ENCODE measurements at places on chromosomes 1 and 21. TPM values are rescaled to one million over a fixed set of nuclear protein-coding genes. Genes with fewer than 3 reads are reported as not detected.
A peak's percentile ranks its signal among the peaks of the same experiment; 100 is the strongest.

DNA sequence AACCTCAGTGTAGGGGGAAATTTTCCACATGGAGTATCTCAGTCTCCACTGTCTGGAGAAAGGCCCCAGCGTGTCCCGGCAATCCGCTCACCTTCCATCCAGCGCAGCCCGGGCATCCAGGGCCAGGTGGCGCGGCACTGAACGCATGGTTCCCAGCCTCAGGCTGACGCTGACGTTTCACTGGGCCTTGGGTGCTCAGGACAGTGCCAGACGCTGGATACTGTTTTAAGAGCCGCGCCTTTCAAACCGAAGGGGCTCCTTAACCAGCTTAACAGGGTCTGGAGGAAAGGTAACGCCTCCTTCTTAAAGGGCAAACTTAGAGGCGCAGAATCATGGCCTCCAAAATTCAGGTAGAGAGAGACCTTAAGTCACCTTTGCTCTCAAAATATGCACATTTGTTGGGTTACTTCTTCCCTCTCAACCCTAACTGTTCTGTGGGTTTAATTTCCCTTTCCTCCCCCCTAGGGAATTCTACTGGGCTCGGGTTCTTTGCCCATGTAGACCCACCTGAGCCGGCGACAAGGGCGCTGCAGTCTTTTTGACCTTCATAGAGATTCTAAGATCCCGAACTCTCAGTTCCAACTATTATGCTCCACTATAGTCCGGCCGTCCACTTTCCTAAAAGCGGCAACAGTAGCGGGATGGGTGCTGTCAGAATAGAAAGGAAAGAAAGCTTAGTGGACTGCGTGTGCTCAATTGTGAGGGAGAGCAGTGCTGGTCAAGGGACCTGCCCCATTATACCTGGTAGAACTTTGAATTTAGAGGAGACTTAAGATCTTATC lies 3.5 kb upstream of the LHX9 start:
- no peak for DNase-seq

DNA sequence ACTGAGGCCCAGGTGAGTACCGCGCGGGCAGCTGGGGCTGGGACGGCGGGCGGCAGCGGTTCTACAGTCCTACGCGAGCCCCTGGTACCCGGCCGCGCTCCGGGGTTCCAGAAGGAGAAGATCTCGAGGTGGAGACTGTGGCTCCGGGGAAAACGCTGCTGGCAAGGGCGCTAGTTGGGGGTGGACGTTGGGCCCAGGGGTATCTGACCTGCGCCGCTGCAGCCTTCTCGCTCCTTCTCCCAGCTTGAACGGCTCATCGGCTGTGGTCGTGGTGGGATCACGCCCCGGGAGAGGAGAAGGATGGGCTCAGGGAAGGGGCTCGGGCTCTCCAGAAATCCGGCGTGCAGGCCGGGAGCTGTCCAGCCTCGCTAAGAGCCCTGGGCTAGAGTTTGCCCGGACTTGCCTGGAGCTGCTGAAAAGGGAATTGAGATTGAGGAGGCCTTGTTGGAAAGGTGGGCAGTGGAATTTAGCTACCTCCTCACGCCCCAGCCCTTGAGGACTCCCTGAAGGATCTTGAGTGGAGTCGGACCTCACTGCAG lies 1.1 kb upstream of the POU3F1 start:
- no peak for DNase-seq

DNA sequence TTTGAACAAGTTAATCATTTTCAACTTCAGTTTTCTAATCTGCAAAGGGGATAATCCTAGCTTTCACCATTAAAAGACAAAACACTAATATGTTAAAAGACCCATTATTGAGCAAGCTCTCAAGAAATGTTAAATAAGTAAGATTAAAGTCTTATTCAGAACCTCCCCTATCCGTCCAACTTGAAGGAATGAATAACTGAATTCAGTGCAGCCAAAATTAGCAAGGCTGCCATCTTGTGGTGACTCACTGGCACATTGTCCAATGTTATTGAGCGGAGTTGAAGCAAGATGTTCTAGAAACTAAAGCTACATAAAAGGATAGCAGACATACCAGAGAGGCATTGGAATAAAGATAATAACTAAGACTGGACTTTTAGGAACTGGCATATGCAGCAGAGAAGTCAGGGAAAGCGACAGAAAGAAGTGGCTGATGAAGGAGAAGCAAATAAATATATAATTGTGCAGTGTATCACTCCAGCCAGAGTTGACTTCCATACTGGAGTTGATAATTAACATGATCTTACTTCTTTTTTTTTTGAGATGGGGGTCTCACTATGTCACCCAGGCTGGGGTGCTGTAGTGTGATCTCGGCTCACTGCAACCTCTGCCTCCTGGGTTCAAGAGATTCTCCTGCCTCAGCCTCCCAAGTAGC lies 8.2 kb upstream of the CAP1 start:
- DNase-seq, result peak; percentile 64

- DNase-seq, result no peak
Measured at GRCh38 chr1:17881761-17882160, 126.6 kb downstream of the ACTL8 start.

DNA sequence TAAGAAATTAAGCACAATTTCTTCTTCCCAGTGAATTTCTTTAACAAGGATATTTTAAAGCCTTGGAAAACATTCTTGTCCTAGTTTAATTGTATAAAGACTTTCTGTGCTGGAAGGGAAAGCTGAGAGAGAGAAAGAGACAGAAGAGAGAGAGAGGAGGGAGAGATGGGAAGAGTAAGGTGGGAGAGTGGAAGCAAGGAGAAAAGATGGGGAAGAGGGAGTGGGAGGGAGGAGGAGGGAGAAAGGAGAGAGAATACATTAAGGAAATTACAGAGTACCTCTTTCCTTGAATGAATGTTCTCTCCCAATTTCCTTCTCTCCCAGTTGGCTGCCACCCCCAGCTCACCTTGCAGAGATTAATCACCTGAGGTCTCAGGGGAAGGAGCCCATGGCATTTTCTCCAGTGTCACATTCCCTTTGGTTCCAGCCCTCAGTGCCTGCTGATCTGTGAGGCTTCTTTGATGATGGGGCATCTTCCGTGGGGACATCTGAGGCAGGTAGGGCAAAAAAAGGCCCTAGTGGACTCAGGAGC lies 32.4 kb upstream of the KCNA10 start:
- no peak for DNase-seq

DNA sequence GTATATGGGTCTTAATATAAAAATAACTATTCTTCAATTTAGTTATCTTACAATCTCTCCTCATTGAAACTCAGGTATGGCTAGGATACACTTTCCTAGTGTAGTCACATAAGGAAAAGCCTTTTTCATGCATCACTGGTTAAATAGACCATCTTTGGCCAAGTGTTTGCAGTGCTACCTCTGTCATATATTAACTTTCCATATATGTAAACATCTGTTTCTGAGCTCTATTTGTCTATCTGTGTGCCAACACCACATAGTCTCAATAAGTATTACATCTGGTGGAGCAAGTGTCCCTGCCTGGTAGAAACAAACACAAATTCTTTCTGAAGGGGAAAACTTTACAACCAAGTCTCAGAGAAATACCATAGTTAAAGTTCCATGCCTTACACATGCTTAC lies 134.6 kb downstream of the TSEN15 start:
- no peak for DNase-seq

DNA sequence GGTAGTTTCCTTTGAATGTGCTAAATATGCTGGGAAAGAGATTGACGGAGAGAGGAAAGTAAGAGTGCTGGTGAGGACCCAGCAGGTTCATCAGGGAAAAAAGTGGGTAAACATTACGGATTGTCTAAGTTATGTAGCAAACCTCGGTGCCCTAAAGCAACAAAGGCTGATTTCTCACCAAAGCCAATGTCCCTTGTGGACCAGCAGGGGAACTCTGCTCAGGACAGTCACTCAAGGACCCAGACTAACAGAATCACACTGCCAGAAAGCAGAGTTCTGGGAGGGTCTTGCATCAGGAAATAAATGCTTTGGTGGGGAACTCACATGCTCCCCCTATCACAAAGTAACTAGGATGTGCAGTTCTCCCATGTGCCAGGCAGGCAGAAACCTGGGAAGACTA lies 1.7 kb upstream of the IKBKE start:
- no peak for DNase-seq

GRCh38 chr1:53254011-53254640 lies 15.8 kb upstream of the MAGOH start:
- DNase-seq, result no peak

DNA sequence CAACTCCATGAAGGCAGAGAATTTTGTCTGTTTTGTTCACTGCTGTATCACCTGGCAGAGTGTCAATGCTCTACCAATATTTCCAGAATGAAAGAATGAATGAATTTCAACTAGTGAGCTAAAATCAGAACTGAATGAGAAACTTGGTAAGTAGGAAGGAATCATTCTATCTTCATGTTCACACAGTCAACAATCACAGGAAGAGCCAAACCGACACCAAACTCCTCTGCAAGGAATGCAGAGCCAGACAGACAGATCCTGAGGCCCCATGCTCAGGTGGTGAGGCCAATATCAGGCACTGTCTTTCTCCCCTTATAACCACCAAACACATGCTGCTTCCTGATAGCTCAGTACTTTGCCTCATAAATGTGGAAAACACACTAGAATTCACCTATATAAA lies 139.1 kb downstream of the SLC45A1 start:
- DNase-seq, result no peak

GRCh38 chr1:237478842-237479241 lies 411.9 kb downstream of the ZP4 start:
- DNase-seq, result no peak

DNA sequence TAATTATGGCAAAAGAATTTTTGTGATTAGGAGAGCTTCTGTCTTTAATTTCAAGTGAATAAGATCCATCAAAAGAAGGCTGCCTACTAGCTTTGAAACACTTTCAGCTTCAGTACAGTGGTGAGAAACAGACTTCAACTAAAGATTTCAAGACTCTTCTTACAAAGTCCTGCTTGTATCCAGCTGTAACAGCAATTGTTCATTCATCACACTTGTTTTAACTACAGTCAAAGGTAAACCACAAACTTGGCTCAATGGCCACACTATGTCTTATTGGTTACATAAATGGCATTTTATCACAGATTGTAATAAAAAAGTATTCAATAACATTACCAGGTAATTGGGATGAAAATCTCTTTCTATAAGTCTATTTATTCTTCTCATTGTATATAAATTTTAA lies 59.2 kb downstream of the WARS2 start:
- DNase-seq, result peak; percentile 33

DNA sequence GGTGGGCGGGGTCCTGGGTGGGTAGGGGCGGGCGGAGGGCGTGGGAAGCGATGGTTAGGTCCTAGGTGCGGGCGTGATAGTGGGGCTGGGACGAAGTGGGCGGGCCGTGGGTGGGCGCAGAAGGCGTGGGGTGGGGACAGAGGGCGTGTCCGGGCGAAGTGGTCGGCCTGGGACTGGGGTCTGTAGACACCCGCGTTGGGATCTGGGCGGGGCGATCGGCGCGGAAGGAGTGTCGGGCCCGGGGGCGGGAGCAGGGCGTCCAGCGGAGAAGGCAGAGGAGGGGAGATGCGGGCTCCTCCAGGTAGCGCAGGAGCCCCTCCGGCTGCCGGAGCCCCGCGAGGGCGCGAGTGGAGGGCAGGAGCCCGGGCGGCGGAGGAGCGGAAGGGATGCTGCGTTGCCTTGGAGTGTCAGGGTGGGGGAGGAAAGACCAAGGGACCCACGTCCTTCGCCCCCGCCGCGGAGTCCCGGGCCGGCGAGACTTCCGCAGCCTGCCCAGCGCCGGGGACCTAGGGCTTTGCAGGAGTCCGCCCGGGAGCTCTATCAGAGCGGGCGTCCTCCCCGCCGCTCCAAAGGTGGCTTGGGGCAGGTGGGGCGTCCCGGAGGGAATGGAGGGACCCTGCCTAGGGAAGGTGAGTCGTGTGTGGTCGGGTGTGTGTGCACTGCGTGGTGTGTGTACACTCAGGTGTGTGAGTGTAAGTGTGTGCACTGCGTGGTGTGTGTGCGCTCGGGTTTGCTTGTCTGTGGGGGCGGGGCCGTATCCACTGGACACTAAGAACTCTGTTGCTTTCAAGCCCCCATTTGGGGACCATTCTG lies 27.0 kb upstream of the PRSS38 start:
- peak; percentile 23 for DNase-seq

- DNase-seq, result no peak
Measured at GRCh38 chr1:20366463-20367115, 75.9 kb downstream of the VWA5B1 start.

DNA sequence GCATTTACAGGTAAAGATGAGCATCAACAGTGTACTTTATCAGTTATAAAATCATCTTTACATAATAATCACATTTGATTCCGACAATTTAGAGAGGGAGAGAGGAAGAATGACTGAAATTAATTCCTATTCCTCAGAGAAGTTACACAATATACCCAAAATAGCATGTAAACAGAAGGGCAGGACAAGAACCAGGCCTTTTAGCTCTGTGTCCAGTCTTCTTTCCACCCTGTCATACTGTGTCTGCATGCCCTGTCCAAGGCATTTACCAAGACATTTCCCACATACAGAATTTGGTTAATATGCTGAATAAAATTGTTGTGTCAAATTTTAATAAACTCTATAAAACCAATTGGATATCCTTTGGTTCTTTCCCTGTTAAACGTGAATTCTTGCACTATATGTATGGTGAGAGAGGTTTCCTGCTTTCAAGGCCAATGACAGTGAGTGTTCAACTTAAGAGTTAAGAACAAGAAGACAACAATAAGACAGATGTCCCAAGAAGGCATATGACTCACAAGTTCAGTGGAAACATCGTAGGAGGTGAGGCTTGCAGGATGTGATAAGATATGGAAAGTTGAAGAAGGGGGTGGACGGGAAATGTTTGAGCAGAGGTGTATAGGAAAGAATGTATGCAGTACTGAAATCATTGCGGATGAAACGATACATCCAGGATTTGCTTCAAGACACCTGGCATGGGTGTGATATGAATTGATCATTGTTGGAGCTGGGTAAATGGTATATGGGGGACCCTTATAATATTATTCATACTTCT lies 20.8 kb downstream of the LRRC8B start:
- no peak for DNase-seq

- no peak for DNase-seq
Measured at GRCh38 chr1:92698932-92699331, 86.0 kb downstream of the EVI5 start.

DNA sequence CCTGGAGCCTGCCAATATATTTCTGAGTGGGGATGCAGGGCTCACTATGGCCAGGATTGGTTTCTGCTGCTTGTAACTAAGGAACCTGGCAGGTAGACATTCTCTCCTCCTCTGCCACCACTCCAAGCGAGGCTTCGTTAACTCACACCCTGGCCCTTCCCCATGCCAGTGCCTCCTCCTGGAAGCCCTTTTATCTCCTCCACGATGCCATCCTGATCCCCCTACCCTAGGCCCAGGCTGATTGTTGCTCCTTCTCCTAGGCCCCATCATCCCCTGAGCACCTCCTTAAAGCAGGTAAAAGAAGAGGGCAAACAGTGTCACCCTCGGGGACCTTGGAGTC lies 118.5 kb downstream of the DMRTB1 start:
- DNase-seq, result no peak

The SLC44A3 gene
- 1.1 TPM for total RNA-seq

The SPRR4 gene
- not detected for total RNA-seq

The THEM5 gene
- not detected for total RNA-seq

The ADGRB2 gene
- total RNA-seq, result 3.5 TPM

The LCE3B gene
- not detected for total RNA-seq

The CFAP74 gene
- total RNA-seq, result not detected

The L1TD1 gene
- total RNA-seq, result not detected

The SMYD2 gene
- total RNA-seq, result 71.8 TPM

The UBAP2L gene
- total RNA-seq, result 85.9 TPM

The OR6K3 gene
- not detected for total RNA-seq

The RAD54L gene
- 13.9 TPM for total RNA-seq

The IL22RA1 gene
- total RNA-seq, result 1.2 TPM

The MAP1LC3C gene
- total RNA-seq, result 0.08 TPM

The UTS2 gene
- total RNA-seq, result not detected

The KRTAP11-1 gene
- total RNA-seq, result not detected

Data from H4 (cell line).